ENCODE measurements at places on chromosomes 16 and 17.

DNA sequence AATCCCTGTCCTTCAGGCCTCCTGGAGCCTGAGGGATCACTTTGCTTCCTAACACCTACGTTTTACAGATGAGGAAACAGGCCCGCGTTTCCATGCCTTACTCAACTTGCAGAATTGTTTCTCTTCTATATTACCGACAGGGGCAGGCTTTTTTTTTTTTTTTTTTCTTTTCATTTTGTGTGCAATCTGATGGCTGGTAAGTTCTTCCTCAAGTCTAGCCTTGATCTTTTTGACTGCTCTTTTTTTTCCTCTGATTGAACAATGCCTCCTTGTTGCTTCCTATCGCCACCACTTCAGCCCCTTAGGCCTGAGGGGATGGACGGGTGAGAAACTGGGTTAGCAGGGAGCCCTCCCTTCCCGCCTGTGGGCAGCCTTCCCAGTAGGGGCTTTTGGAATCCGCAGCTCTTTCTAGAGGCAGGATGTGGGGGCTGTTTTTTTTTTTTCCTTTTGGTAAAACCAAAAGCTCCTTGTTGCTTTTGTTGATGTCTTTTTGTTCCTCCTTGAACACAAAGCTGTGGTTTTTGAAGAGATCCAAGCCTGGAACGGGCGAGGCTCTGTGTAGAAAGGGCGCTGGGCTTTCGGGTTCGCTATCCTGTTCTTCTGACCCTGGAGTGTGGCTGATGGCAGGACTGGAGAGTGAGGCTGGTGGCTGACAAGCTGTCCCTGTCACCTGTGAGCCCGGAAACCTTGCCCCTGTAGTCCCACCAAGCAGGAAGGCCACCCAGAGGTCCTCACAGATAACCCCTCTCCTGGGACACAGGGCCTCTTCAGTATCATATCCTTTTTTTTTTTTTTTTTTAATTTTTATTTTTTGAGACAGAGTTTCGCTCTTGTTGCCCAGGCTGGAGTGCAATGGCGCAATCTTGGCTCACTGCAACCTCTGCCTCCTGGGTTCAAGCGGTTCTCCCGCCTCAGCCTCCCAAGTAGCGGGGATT lies 14.0 kb downstream of the LASP1 start:
- no peak for DNase-seq

GRCh38 chr17:48643697-48644012 lies 17.5 kb upstream of the HOXB9 start:
- no peak for DNase-seq

DNA sequence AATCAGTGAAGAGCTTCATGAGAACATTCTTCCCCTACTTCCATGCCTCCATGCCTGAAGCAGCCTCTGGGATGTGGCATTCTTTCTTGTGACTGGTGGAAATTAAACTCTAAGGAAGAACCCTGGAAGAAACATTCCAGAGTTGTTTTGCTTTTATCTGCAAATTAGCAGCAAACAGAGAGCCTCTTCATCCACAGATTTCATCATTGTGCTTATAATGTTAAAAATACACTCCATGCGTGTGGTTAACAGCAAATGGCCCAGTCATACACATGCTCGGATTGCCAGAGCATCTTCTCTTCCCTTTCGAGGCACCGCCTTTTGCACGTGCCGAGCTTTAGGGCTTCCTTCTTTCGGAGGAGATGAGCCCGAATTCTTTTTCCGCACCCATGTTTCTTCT lies 411.3 kb downstream of the SNX29 start:
- DNase-seq, result no peak

GRCh38 chr17:74882517-74883240 lies 9.9 kb upstream of the FDXR start:
- DNase-seq, result no peak

DNA sequence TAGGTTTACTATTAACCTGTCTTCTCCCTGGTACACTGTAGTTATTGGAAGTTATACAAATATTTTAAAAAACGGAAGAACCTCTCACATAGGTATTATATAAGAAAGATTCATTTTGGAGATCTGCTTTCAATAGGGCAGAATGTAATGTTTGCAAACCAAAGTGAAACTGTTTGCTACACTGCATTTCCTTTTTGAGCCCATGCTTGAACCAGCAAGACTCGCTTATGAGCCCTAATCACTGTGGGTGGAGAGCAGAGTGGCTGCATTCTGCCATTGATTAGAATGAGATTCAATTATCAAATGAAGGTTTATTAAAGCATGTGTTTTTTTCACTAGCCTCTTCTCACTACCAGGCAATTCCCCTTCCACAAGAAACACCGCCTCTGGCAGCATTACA lies 589.7 kb downstream of the CDH11 start:
- DNase-seq, result no peak

Measured in tongue (tissue), 3 donors.